Tibial nerve (tissue), 4 donors: ENCODE measurements at places on chromosomes 4 and X. TPM values are rescaled to one million over a fixed set of nuclear protein-coding genes. Genes with fewer than 3 reads are reported as not detected.

TRPC3 gene
- total RNA-seq = not detected

DNA sequence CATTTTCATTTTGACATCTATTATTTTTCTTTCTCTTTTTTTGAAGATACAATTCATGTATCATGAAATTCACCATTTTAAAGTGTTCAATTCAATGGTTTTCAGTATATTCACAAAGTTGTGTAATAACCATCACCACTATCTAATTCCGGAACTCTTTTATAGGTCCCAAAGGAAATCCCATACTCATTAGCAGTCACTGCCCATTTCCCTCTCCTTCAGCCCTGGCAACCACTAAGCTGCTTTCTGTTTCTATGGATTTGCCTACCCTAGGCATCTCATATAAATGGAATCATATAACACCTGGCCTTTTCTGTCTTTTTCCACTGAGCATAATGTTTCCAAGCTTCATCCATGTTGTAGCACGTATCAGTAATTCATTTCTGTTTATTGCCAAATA is 3.2 kb upstream of the FGF2 start:
- DNase-seq = no peak

DNA sequence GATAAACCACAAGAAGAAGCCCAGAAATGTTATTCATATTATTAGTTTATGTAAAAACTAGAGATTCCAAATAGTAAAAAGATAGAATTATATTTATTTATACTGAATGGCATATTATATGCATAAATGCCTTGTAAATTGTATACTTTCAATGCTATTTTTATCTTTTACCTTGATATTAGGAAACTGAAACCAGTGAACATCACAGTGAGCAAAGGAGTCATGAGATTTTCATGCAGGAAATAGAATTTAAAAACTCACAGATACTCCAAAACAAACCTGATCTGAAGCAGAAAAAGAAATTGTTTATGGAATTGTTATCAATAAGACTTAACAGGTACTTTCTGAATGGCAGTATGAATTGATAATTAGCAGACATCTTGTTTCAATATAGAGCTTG is 207.3 kb upstream of the CENPE start:
- DNase-seq = no peak

APBB2 gene
- 139 TPM for total RNA-seq

NAA15 gene
- total RNA-seq = 33.9 TPM
